ENCODE measurements at places on chromosomes 2 and 18. TPM values are rescaled to one million over a fixed set of nuclear protein-coding genes. Genes with fewer than 3 reads are reported as not detected.

The COL4A3 gene
- total RNA-seq = 0.03 TPM

The INO80B gene
- 76.4 TPM for total RNA-seq

The TNFAIP6 gene
- not detected for total RNA-seq

The ONECUT2 gene
- total RNA-seq = not detected

The PIEZO2 gene
- total RNA-seq = not detected

The C1D gene
- total RNA-seq = 13.4 TPM

The MAP3K19 gene
- not detected for total RNA-seq

- H3K4me3 ChIP-seq = no peak overlapping the region
- H3K27me3 ChIP-seq = no peaks in the 10 kb centered on the region
- DNase-seq = no peak
- H3K27ac ChIP-seq = no peak overlapping the region
- H3K36me3 ChIP-seq = peaks cover 4% of the 10 kb centered on the region
These were observed 148.0 kb downstream of the HDAC4 start for GRCh38 chr2:239252801-239253200.

GRCh38 chr18:4093676-4094075 is 361.4 kb downstream of the DLGAP1 start:
- H3K36me3 ChIP-seq = no peaks in the 10 kb centered on the region
- no peak overlapping the region for H3K27ac ChIP-seq
- H3K4me3 ChIP-seq = no peak overlapping the region
- no peak for DNase-seq
- H3K4me1 ChIP-seq = no peaks in the 10 kb centered on the region

DNA sequence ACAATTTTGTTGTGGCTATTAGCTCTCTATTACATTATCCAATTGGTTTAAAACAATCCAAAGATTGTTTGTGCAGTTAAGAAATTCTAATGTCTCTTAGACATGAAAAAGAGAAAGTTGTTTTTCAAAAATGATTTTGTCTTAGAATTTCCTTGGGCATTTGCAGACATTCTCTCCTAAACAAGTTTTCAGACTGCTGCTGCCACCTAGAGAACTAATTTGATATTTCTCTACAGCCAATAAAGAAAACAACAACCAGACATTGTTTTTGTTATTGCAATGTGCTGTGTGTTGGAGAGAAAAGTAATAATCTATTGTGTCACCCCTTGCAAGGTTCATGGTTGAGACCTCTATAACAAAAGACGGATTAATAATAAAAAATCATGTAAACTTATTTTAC is 119.0 kb upstream of the SYT4 start:
- H3K4me3 ChIP-seq = no peak overlapping the region
- H3K4me1 ChIP-seq = no peaks in the 10 kb centered on the region
- H3K27me3 ChIP-seq = no peaks in the 10 kb centered on the region
- H3K36me3 ChIP-seq = no peaks in the 10 kb centered on the region
- DNase-seq = no peak
- no peak overlapping the region for H3K27ac ChIP-seq

- no peak overlapping the region for H3K4me3 ChIP-seq
- no peaks in the 10 kb centered on the region for H3K4me1 ChIP-seq
- H3K27ac ChIP-seq = no peak overlapping the region
- no peaks in the 10 kb centered on the region for H3K27me3 ChIP-seq
- no peaks in the 10 kb centered on the region for H3K36me3 ChIP-seq
- DNase-seq = no peak
These were observed 124.0 kb downstream of the PKP4 start for GRCh38 chr2:158580760-158581159.

DNA sequence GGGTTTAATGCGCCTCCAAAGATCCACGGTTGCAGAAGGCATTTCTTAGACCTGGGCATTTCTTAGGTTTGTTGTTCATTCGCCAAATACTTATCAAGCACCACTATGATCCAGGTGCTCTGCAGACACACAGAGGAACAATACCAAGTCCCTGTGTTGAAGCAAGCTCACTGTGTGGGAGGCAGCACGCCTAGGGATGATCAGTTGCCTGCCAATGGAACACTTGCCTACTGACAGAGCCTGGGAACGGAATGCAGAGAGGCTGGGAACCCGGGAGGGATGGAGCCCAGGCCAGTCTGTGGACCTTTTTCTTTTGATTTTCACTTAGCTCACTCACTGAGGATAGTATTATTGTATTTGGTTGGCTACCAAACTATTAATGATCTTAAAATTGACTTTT is 1.9 kb upstream of the GRP start:
- H3K27me3 ChIP-seq = no peaks in the 10 kb centered on the region
- no peaks in the 10 kb centered on the region for H3K4me1 ChIP-seq
- no peaks in the 10 kb centered on the region for H3K36me3 ChIP-seq
- no peak for DNase-seq

GRCh38 chr18:67776929-67777328 is 260.4 kb upstream of the DSEL start:
- H3K27me3 ChIP-seq = no peaks in the 10 kb centered on the region
- no peaks in the 10 kb centered on the region for H3K4me1 ChIP-seq
- no peak overlapping the region for H3K27ac ChIP-seq
- no peak overlapping the region for H3K4me3 ChIP-seq
- H3K36me3 ChIP-seq = no peaks in the 10 kb centered on the region

- peak; percentile 85 for DNase-seq
- H3K27me3 ChIP-seq = no peaks in the 10 kb centered on the region
- peak within 1 kb of the TSS; percentile 87 for H3K27ac ChIP-seq
- peaks cover 12% of the 10 kb centered on the region for H3K4me1 ChIP-seq
These were observed at the start of gene RNU2-63P for GRCh38 chr2:88016086-88016959. TSS of gene RNU2-63P (minus strand) at chr2:88016547.

GRCh38 chr18:3074087-3074486 is 61.1 kb upstream of the LPIN2 start:
- H3K4me1 ChIP-seq = peaks cover 9% of the 10 kb centered on the region
- no peak for DNase-seq
- H3K36me3 ChIP-seq = no peaks in the 10 kb centered on the region
- no peak overlapping the region for H3K27ac ChIP-seq
- H3K27me3 ChIP-seq = no peaks in the 10 kb centered on the region
- no peak overlapping the region for H3K4me3 ChIP-seq

- DNase-seq = no peak
- H3K27me3 ChIP-seq = no peaks in the 10 kb centered on the region
These were observed 178.6 kb downstream of the SATB2 start for GRCh38 chr2:199279146-199279545.

DNA sequence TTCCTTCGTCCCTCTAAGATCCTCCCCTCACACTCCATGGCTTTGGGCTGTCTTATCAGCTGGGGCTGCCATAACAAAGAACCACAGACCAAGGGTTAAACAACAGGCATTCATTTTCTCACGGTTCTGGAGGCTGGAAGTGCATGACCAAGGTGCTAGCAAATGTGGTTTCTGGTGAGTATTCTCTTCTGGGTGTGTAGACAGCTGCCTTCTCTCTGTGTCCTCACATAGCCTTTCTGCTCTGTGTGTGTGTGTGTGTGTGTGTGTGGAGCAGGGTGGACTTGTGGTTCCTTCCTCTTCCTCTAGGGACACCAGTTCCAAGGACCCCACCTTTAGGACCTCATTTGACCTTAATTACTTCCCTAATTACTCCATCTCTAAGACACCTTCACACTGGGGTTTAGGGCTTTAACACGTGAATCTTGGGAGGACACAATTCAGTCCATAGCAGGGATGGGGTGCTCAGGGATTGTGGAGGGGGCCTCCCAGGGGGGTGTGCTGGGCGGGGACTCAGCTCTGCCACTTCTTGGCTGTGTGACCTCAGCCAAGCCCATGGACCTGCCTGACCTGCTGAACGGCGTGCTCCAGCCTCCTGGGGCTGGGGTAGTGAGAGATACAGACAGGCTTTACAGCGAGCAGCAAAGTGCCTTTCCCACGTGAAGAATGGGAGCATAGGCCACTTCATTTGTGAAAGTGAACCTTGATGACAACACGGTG is 38.0 kb downstream of the ACKR3 start:
- H3K4me1 ChIP-seq = no peaks in the 10 kb centered on the region
- no peak overlapping the region for H3K27ac ChIP-seq
- no peak overlapping the region for H3K4me3 ChIP-seq
- no peaks in the 10 kb centered on the region for H3K27me3 ChIP-seq
- H3K36me3 ChIP-seq = no peaks in the 10 kb centered on the region

DNA sequence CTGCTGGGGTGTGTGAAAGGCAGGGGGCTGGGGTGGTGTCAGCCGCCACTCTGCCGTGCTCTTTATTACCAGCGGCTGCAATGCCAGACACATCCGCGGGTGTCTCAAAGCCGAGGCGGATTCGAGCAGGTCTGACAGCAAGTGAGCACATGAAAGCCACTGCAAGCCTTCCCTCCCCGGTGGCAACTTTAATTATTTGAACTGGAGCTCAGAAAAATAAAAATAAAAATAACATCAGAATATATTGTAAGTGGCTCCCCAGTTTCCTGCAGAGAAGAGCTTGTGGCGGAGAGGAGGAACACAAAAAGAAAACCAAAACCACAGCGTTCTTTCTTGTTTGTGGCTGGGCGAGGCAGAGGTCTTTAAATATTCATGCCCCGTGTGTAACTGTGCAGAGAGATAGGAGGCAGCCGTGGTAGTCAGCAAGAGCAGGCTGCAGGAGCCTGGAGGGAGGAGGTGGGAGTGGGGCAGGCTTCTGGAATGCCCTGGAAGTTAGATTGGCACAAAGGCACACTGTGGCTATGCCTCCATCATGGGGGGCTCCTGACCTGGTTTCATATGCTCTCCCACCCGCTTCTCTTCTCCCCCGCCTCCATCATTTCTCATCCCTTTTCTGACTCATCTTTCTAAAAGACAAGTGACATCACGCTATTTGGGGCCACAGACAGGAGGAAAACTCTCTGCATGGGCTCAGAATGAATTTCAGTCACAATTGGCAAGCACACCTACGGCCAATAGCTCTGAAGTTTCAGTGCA is 199.8 kb downstream of the CLIP4 start:
- no peaks in the 10 kb centered on the region for H3K27me3 ChIP-seq
- no peak overlapping the region for H3K27ac ChIP-seq
- H3K4me3 ChIP-seq = no peak overlapping the region
- peak; percentile 59 for DNase-seq
- no peaks in the 10 kb centered on the region for H3K36me3 ChIP-seq

GRCh38 chr18:50590593-50590992 is 30.7 kb downstream of the MAPK4 start:
- no peak for DNase-seq
- H3K4me1 ChIP-seq = no peaks in the 10 kb centered on the region

GRCh38 chr2:42906557-42907411 is 114.4 kb upstream of the HAAO start:
- no peak overlapping the region for H3K4me3 ChIP-seq
- no peaks in the 10 kb centered on the region for H3K36me3 ChIP-seq
- no peak for DNase-seq

- peak; percentile 67 for DNase-seq
- peak overlapping the region; percentile 58 for H3K27ac ChIP-seq
- peak overlapping the region; percentile 48 for H3K4me3 ChIP-seq
- no peaks in the 10 kb centered on the region for H3K36me3 ChIP-seq
These were observed 1.4 kb upstream of the BCL2 start for GRCh38 chr18:63320975-63321265.

- peak overlapping the region; percentile 97 for H3K4me3 ChIP-seq
- peaks cover 18% of the 10 kb centered on the region for H3K4me1 ChIP-seq
- no peaks in the 10 kb centered on the region for H3K27me3 ChIP-seq
- peak overlapping the region; percentile 65 for H3K27ac ChIP-seq
- H3K36me3 ChIP-seq = no peaks in the 10 kb centered on the region
These were observed 1.1 kb downstream of the KANSL1L start for GRCh38 chr2:210170196-210170445.
